ENCODE measurements at places on chromosomes 16 and 17.
A peak's percentile ranks its signal among the peaks of the same experiment; 100 is the strongest.

- no peak for DNase-seq
Measured at GRCh38 chr17:28759256-28759865, 15.6 kb downstream of the TRAF4 start.

DNA sequence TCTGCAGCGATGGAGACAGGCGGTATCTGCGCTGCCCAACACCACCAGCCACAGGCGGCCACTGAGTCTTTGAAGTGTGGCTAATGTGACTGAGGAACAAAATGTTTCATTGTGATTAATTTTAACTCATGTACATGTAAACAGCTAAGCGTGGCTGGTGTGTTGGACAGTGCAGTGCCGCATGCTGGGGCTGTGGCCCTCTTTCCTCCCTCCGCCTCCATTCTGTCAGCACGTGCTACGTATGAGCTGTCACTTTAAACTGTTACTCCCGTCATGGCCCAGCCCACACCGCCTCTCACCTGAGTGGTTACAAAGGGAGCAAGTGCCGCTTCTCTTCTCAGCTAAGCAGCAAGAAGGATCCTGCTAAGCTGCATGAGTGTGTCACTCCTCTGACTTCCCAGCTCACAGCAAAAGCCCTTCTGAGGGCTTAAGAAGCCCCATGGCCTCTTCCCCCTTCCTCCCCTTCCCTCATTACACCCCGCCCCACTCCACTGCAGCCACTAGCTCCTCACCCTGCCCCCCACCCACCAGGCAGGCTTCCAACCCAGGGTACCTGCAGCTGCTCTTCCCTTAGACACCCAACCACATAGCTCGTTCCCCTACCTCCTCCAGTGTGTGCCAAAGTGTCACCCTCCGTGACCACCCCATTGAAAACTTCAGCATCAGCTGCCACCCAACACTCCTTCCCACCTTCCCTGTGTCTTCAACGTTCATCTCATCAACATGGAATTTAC, 15.0 kb downstream of the HASPIN start:
- peak; percentile 58 for DNase-seq

DNA sequence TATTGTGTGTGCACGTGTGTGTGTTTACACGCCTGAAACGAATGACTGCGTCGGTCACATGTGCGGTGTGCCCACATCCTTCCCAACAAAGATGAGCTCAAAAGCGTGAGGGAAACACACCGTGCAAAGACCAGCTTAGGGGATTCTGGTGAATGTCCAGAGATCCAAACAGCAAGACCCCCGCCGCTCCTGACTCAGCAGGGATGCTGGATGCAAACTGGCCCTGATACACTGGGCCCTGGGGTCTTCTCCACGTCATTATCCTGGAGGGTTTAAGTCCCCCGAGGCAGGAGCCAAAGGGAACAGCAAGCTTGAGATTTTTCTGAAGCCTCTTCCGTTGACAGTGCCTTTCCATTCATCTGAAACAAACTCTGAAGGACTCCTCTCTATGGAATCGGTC, 59.2 kb downstream of the TBC1D16 start:
- DNase-seq: peak; percentile 40

DNA sequence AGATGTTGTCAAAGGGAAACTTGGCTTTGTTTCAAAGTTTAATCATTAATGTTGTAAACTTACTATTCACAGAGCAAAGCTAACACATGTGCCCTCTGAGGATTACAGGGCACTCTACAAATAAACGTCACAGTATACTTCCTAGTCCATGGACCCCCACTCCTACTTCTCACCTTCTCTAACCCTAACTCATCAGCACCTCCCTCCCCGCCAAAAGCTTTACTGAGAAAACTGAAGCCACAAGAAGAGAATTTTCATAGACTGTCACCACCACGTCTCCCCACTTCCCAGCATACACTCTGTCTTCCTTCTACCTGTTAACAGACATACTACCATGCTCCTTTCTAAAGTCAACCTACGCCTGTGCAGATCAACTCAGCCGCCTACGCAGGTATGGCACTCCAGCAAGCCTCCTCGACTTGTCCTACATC, 29.0 kb downstream of the HELZ start:
- peak; percentile 55 for DNase-seq

DNA sequence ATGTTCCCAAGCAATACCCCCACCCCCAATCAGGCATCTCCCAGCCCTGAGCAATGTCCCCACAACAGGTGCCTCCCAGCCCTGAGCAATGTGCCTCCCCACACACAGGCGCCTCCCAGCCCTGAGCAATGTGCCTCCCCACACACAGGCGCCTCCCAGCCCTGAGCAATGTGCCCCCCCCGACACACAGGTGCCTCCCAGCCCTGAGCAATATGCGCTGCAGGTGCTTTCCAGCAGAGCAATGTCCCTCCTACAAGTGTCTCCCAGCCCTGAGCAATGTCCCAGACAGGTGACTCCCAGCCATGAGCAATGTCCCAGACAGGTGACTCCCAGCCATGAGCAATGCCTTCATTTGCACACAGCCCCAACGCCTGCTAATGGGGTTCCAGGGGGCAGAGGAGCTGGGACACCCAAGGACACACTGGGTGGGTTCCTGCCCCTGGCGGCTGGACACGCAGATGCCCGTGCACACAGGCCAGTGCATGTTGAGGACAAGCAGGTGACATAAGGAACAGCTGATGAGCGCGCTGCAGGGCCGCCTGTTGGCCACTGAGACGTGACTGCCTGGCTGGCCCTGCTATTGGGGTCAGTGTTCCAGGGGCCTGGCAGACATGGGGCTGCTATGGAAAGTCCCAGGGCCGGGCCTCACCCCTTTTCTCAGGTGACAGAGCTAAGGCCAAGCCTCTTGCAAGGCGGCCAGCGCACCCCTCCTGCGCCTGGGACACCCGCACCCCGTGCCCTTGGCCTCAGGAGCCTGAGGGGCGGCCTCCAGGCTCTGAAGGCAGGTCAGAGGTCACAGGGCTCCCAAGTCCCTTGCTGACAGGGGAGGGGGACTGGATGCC, 26.9 kb upstream of the PABPN1L start:
- DNase-seq: no peak

DNA sequence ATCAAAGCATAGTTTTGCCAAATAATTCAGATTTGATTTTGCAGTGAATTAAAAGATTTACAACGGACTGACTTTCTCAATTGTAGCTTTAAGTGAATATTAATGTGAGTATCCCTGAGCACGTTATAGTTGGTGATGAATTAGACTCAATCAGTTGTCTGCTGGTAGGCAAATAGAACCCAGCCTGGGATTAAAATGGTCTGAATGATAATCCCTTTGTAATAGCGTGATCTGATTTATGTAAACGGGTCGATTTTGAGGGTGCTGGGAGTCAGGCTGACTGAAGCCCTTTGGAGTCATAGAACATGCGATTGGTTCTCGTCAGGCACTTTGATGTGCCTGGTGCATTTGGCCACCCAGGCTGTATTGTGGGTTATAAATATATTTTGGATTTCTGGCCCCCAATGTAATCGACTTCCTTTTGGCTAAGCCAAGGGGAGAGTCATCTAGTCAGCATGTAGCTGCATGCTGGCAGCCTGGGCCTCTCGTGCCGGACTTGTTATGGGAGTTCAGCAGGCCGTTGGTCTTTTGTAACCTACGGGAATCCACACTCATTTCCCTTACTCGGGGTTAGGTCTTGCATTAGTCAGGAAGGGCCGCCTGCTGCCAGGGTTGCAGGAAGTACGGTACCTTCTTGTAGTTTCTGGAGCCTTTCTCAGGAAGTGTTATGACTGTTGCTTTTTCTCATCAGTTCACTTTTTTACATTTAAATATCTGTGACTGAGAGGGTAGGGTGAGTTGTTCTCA, 5.4 kb downstream of the PGS1 start:
- DNase-seq: peak; percentile 75

DNA sequence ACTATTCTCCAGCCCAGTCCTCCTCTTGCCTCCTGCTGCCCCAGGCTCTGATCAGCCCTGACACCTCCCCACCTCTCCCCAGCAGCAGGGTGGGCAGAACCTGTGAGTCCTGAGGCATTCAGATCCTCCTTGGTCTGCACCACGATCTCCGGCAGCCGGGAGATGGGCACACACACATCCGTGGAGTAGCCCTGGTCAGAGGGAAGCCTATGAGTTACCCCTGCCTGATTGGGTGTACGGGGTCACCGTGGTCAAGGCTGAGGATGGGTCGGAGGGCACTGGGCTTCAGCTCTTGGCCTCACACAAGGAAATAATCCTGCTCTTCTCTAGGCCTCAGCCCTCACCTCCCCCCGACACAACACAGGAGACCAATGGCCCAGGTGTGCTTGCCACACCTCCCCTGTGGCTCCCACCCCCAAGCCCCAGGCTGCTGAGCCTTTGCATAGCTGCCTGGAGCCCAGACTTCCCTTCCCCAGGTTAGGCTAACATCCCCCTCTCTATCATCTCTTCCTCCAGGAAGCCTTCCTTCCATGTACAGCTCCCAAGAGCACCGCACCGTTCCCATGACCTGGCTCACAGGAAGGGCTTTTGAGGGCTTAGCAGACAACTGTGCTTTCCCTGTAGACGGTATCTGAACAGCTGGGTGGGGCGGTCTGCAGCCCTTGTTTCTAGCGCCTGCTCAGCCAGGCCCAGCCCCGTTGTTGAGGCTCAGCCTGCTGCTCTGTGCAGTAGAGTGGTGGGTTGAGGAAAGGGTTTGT, 3.7 kb downstream of the LDHD start:
- no peak for DNase-seq

DNA sequence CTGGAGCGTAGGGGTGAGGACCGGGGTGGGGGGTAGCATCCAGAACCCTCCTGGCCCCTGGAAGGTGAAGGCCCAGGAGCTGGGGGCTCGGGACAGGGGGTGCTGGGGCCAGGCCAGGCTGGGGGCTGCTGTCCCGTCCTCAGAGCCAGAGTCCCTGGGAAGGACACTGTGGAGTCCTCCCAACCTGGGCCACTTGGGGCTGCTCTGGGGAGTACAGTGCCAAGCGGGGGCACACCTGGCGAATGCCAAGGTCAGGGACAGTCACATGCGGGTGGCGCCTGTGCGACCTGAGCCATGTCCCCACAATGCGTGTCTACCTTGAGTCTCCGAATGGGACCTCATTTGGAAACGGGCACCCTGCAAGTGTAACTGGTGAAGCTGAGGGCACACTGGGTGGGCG, 1.2 kb upstream of the PERCC1 start:
- DNase-seq: no peak

DNA sequence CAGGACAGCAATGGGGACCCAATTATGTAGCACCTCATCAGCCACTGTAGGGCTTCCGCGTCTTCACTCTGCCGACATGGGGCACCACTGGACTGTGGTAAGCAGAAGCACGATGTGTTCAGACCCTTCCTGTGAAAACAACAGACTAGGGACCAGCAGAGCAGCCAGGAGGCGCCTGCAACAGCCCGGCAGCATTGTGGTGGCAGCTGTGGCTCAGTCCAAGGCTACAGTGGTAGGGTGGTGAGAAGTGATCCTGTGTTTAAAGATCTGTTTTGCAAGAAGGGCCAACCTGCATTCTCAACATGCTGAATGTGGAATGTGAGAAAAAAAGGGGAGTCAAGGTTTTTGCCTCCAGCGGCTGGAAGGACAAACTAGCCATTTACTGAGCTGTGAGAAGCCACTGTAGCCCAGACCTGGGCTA, 80.8 kb downstream of the GAS7 start:
- no peak for DNase-seq

GRCh38 chr17:65601145-65601544, 39.7 kb upstream of the AXIN2 start:
- no peak for DNase-seq

DNA sequence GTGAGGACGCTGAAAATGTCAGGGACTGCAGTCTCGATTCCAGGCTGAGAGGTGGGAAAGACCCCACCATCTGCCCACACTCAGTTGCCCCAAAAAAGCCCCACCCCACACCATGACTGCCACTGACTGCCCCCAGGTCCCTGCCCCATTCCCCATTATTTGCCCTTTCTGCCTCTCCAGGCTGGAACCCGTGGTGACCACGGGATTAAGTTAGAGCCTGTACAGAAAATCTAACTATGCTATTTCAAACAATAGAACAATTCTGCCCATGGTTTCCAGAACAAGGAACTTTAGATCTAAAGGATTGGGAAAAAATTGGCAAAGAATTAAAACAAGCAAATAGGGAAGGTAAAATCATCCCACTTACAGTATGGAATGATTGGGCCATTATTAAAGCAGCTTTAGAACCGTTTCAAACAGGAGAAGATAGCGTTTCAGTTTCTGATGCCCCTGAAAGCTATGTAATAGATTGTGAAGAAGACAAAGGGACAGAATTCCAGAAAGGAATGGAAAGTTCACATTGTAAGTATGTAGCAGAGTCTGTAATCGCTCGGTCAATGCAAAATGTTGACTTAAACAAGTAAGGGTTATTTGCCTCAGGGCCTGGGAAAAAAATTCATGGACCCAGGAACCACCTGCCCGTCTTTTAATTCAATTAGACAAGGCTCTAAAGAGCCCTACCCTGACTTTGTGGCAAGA, 14.4 kb downstream of the FLYWCH1 start:
- no peak for DNase-seq

GRCh38 chr16:88084881-88085280, 133.6 kb downstream of the BANP start:
- DNase-seq: no peak

- no peak for DNase-seq
Measured at GRCh38 chr16:28304214-28304613, 11.9 kb downstream of the SBK1 start.

DNA sequence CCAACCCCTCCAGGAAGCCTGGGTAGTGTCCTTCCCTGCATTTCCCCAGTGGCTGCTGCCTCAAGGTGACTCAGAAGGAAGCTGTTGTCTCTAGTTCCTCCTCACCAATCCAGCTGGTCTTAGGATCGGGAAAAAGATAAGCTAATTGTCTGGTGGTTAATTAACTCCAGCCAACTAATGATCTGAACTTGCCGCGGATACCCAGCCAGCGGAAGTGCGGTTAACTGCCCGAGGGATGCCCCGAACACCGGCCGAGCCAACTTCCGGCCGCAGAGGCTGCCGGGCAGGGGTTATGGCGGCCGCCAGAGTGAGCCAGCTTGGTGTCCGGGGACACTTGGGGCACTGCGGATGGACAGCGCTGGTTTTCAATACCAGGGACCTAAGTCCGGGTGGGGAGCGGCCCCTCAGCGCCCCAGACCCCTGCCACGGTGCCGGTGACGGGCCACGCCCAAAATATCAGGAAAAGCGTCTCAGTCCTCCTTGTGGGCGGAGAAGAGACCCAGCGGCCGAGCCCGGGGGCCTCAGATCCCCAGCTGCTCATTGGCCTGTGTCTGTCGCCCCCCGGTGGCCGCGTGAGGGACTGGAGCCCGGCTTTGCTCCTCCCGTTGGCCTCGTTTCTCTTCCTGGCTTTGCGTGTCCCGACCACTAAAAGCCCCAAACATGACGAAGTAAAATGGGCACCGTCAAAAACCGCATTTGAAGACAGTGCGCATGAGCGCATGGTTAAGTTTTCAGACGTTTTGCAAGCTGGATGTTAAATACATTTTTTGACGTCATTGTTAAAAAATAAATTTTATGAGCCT, 10.2 kb upstream of the PRSS22 start:
- DNase-seq: peak; percentile 88
